ENCODE measurements at places on chromosomes 11 and 22. TPM values are rescaled to one million over a fixed set of nuclear protein-coding genes. Genes with fewer than 3 reads are reported as not detected.

DNA sequence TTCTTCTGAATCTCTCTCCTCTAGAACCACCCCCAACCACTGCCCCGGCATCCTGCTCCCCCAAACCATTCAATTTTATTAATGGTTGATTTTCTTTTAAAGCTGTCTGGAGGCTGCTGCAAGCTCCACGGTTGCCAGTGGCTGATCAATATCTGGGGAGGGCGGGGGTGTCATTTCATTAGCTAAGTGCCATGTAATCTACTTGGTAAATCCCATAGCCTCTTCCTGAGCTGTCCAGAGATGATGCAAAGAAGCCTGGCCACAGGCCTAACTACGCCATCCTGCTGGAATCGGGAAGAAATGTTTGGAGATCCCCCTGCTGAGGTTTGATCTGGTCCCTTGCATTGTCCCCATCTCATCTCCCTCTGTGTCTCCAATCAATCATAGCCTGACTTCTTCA is 440.1 kb downstream of the MIAT start:
- DNase-seq, result no peak
- H3K4me3 ChIP-seq, result no peak overlapping the region
- no peak overlapping the region for H3K27ac ChIP-seq
- H3K27me3 ChIP-seq, result no peaks in the 10 kb centered on the region

DNA sequence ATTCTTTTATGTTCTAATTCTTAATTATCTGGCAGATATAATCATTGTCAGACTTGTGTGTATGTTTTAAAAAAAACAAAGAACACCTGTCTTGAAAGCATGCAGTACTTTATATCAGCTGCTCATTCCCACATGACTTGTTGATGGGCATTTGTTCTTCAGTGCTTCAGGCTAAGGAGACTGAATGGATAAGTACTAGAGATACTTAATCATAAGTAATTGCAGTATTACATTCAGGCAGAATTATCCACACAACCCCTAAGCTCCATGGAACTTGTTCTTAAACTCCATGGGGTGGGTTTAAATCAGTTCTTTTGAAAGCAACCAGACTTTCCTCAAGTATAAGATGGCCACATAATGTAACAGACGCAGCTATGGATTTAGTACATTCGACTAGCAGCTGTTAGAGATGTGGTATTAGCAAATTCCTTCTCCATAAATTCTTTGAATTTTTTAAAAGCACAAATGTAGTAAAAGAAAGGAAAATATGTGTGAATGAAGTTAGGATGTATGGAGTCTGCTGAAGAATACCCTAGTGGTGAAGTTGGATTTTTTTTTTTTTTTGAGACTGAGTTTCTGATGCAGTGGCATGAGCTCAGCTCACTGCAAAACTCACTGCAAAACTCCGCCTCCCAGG is 3.0 kb downstream of the JAM3 start:
- H3K4me1 ChIP-seq, result peaks cover 8% of the 10 kb centered on the region
- H3K27ac ChIP-seq, result no peak overlapping the region
- no peak overlapping the region for H3K4me3 ChIP-seq
- H3K27me3 ChIP-seq, result no peaks in the 10 kb centered on the region

DNA sequence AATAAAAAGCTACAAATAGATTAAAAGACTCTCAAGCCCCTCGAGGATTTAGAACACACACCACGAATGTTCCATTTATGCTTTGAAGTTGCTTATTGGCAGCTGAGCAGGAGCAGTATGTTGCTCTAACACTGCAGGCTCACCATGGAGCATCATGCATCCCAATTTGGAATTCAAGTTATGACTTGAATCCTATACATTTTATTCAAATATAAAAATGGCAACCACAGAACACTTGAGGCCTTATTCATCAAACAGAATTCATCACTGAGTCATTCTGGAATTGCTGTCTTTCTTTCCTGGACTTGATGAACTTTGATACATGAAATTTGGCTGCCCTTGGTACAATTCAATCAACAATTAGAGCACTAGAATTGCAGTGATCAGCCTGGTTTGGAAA is 24.5 kb upstream of the BLID start:
- DNase-seq, result no peak
- no peak overlapping the region for H3K27ac ChIP-seq
- no peaks in the 10 kb centered on the region for H3K27me3 ChIP-seq
- no peaks in the 10 kb centered on the region for H3K36me3 ChIP-seq
- no peaks in the 10 kb centered on the region for H3K4me1 ChIP-seq

- no peak overlapping the region for H3K27ac ChIP-seq
- no peak for DNase-seq
- H3K36me3 ChIP-seq, result no peaks in the 10 kb centered on the region
These were observed 7.5 kb downstream of the TRIM29 start for GRCh38 chr11:120130176-120130980.

AP5B1 gene
- total RNA-seq, result 35.3 TPM

KCNJ11 gene
- 1.7 TPM for total RNA-seq

GRCh38 chr22:20213833-20214708 is 54.0 kb downstream of the RTN4R start:
- H3K36me3 ChIP-seq, result no peaks in the 10 kb centered on the region
- no peak overlapping the region for H3K27ac ChIP-seq
- no peaks in the 10 kb centered on the region for H3K27me3 ChIP-seq
- no peak for DNase-seq

GPR83 gene
- total RNA-seq, result 1.7 TPM

DNA sequence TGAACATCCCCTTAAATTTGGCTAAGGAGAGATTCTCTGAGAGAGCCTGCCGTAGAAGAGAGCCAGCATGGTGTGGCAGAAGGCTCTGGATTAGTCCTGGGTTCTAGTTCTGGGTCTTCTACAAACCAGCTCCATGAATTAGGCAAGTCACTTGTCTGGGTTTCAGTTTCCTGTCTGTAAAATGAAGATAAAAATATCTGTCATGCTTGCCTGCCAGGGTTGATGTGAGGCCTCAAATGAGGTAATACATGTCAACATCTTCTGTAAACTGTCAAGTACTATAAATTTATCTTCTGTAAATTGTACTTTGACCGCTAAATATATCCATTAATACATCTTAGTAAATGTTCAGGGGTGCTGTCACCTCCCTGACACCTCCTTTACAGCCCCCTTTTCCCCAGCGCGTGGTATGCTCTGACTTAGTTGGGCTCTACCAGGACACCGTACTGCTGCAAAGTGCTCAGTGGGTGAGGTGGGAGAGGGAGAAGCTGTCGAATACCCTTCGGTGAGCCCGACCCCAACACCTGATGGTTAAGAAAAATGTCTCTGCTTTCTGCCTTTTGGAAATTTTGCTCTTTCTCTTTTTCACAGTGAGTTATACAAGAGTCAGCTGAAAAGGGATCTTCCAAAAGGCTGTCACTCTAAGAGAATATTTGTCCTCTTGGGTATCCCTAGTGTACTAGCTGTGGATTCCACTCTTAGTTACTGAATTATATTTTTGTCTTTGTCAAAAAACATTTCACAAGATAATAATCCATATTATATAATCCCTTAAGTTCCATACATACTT is 15.0 kb downstream of the RBX1 start:
- H3K36me3 ChIP-seq, result no peaks in the 10 kb centered on the region
- peak; percentile 19 for DNase-seq
- H3K4me1 ChIP-seq, result no peaks in the 10 kb centered on the region
- no peak overlapping the region for H3K27ac ChIP-seq
- no peak overlapping the region for H3K4me3 ChIP-seq
- H3K27me3 ChIP-seq, result no peaks in the 10 kb centered on the region

- H3K27ac ChIP-seq, result no peak overlapping the region
- no peak overlapping the region for H3K4me3 ChIP-seq
- H3K4me1 ChIP-seq, result no peaks in the 10 kb centered on the region
- no peaks in the 10 kb centered on the region for H3K27me3 ChIP-seq
- H3K36me3 ChIP-seq, result no peaks in the 10 kb centered on the region
These were observed 110.3 kb upstream of the TMEM45B start for GRCh38 chr11:129705341-129705740.

GRCh38 chr11:40029391-40029790 is 1430.1 kb downstream of the LRRC4C start:
- no peak for DNase-seq
- no peaks in the 10 kb centered on the region for H3K4me1 ChIP-seq
- H3K27ac ChIP-seq, result no peak overlapping the region
- H3K27me3 ChIP-seq, result no peaks in the 10 kb centered on the region
- no peaks in the 10 kb centered on the region for H3K36me3 ChIP-seq

GAS2L1 gene
- total RNA-seq, result 38.2 TPM

- H3K4me1 ChIP-seq, result peaks cover 13% of the 10 kb centered on the region
- no peak overlapping the region for H3K27ac ChIP-seq
- H3K4me3 ChIP-seq, result no peak overlapping the region
- H3K36me3 ChIP-seq, result no peaks in the 10 kb centered on the region
These were observed 16.7 kb downstream of the KREMEN1 start for GRCh38 chr22:29089507-29089906.

HEPHL1 gene
- not detected for total RNA-seq

DNA sequence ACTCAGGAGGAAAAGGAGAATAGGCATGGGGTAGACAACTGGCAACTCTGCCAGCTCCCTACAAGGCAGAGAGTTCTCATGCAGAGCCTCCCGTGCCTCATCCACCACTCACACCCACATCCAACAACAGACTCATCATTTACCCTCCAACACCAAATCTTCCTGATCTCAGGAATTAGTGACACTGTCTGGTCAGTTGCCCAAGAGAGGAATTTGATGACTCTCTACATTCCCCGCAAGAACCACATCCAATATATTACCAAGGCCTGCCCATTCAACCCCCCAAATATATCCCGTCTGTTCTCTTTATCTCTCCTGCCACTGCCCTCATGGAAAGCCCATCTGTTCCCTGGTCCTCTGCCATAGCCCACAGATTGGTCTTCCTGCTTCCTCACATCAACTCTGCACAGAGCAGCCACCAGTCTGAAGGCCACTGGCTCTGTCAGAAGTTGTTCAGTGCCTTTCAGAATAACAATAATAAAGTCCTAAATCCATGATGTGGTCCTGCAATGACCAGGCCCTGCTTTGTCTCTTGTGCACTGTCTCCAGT is 57.5 kb upstream of the CD82 start:
- H3K27ac ChIP-seq, result no peak overlapping the region
- no peaks in the 10 kb centered on the region for H3K27me3 ChIP-seq
- H3K4me1 ChIP-seq, result no peaks in the 10 kb centered on the region
- no peak overlapping the region for H3K4me3 ChIP-seq
- no peak for DNase-seq

- DNase-seq, result no peak
- peaks cover under 1% of the 10 kb centered on the region for H3K27me3 ChIP-seq
- H3K4me1 ChIP-seq, result no peaks in the 10 kb centered on the region
- H3K4me3 ChIP-seq, result no peak overlapping the region
These were observed 5.6 kb upstream of the MIAT start for GRCh38 chr22:26651815-26652214.

- H3K4me3 ChIP-seq, result no peak overlapping the region
- no peak overlapping the region for H3K27ac ChIP-seq
- H3K36me3 ChIP-seq, result no peaks in the 10 kb centered on the region
These were observed 57.6 kb upstream of the BLID start for GRCh38 chr11:122173587-122173986.

DNA sequence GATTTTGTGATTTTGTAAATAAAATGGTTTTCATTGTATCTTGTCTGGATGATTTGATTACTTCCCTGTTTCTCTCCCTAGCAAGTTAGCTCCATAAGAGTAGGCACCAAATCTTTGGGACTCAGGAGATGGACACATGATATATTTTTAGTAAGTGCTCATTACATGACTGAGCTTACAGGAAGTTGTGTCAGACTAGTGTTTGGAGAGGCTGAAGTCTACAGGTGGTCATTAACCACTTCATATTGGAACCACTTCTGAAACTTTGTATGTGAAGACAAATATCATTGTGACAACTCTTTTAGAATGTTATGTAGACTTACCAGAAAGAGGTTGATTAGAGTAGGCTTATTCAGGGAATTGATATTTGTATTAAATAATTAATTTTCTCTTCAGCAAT is 19.1 kb downstream of the ARHGAP42 start:
- H3K4me3 ChIP-seq, result no peak overlapping the region
- H3K27ac ChIP-seq, result no peak overlapping the region
- H3K36me3 ChIP-seq, result no peaks in the 10 kb centered on the region
- H3K27me3 ChIP-seq, result no peaks in the 10 kb centered on the region
- H3K4me1 ChIP-seq, result no peaks in the 10 kb centered on the region
- no peak for DNase-seq

DNA sequence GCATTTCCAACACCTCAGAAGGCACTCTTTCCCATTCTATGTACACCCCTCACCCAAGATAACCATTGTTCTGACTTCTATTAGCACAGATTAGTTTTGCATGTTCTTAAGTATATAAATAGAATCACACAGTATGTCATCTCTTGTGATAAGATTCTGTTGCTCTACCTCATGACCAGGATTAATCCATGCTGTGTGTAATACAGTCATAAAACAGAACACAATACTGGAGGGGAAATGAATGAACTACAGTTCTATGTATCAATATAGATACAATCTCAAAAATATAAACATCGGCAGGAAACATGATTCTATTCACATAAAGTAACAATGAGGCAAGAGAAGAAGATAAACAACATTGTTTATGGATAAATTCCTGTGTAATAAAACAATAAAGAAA is 151.5 kb downstream of the ATG16L2 start:
- no peaks in the 10 kb centered on the region for H3K4me1 ChIP-seq
- no peak overlapping the region for H3K4me3 ChIP-seq
- no peak for DNase-seq
- no peaks in the 10 kb centered on the region for H3K27me3 ChIP-seq

GRCh38 chr11:85827748-85828639 is 17.1 kb upstream of the SYTL2 start:
- no peaks in the 10 kb centered on the region for H3K4me1 ChIP-seq
- no peak overlapping the region for H3K4me3 ChIP-seq
- H3K27me3 ChIP-seq, result no peaks in the 10 kb centered on the region

DNA sequence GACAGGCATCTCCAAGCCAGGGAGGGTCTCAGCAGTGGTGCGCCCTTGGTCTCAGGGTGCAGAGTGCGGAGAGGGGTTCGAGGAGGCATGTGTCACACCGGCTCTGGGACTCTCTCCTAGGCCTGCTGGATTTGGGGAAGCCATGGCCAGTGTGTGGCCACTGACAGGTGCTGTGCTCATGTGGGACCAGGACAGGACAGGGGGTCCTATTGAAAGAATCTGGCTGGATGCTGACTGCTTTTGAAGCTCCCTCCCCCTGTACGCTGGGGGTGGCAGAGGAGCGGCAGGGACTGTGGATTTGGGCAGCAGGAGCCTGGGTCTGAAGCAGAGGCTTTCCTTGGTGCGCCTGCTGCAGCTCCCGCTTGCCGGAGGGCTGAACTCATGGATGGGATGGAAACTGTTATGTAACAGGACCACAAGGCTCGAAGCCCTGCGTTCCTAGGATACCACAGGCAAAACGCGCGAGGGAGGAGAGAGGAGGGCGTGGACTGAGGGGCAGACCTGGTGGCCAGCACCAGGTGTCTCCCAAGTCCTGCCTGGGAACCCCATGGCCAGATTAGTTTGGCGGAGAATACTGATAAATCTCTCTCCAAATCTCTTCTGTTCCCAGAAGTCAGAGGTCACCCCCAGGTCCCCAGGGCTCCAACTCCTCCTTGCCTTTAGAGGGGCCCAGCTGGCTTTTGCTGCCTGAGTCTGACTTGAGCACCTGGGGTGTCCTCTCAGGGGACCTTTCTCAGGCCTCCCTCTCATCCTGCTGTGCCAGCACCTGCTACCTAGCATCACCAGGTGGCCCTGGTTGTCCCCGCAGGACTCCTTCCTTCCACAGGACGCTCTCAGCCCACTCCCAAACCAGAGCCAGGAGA is 13.8 kb upstream of the TEF start:
- H3K36me3 ChIP-seq, result no peaks in the 10 kb centered on the region
- peak overlapping the region; percentile 37 for H3K4me3 ChIP-seq
- H3K27me3 ChIP-seq, result no peaks in the 10 kb centered on the region
- H3K27ac ChIP-seq, result peak overlapping the region; percentile 52
- H3K4me1 ChIP-seq, result peaks cover 17% of the 10 kb centered on the region

ARFGAP3 gene
- total RNA-seq, result 31.4 TPM

GRCh38 chr11:9060700-9061111 is 30.7 kb downstream of the SCUBE2 start:
- H3K4me1 ChIP-seq, result no peaks in the 10 kb centered on the region
- H3K4me3 ChIP-seq, result no peak overlapping the region
- H3K27me3 ChIP-seq, result no peaks in the 10 kb centered on the region
- no peaks in the 10 kb centered on the region for H3K36me3 ChIP-seq
- DNase-seq, result no peak
- H3K27ac ChIP-seq, result no peak overlapping the region
